ENCODE measurements at places on chromosomes 16 and 17.

DNA sequence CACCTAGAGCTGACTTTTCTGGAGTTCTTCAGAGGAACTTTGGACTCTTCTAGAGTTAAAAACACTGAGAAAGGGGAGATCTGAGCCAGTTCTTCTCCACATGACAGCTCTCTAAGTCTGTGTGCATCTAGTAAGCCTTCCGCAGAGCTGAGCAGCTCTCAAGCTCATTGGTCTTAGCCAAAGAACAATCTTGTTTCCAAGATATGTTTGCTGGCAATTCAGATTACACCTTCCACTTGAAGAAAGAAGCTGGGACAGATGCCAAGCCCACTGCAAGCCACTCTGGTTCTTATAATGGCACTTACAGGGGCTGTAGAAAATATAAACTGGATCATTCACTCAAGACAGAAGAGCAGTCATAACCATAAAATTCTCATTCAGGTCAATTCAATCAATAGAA lies 134.1 kb upstream of the TOX3 start:
- no peak for DNase-seq

DNA sequence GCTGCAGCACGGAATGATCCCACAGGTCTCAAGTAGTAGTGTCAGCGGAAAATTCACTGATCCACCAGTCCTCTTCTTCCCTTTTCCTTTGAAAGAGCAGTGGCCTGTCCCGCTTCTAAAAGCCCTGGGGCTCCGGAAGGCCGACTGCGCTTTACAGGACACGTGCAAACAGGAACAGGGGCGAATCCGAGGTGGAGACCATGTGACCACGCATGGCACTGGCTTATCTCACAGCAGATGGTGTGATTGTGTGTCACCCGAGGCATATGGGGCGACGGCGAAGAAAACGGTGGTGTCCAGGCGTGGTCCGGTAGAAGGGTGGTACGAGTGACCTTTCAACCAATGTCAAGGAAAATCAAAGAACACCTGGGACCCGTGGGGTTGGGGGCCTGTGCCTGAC lies 12.0 kb upstream of the KCNJ18 start:
- DNase-seq, result no peak

DNA sequence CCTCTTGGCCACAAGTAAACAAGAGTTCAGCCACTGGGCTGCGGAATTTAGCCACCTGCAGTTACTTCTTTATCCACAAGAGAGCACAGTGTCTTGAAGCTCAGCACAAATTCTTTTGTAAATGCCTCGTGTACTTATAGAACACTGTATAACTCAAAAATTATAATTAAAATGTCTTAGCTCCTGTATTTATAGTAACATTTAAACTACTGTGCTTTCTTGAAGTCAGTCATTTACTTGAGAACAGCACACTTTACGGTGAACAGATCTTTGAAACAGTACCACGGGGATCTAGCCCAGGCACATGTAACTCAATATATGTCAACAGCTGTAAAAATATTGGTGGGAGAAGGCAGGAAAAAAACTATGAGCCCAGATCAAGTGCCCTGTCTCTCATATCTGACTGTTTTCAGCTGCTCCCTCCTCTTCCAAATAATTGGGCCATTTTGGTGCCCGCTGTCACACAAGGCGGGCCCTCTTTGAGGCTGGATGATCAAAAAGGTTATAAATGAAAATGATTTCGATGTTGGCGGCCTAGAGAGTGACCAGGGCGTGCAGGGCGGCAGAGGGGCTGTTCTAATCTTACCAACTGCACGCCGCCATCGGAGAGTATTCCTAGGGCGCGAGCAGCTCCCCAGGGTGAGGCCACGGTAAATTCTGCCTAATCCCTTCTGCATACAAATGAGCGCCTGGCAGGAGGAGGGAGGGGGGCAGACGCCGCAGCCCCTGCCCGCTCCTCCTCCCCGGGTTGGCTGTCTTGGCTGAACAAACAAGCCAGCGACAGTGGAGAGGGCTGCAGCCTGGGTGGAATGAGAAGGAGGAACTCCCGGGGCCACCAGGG lies 183.2 kb downstream of the C16orf78 start:
- no peak for DNase-seq

DNA sequence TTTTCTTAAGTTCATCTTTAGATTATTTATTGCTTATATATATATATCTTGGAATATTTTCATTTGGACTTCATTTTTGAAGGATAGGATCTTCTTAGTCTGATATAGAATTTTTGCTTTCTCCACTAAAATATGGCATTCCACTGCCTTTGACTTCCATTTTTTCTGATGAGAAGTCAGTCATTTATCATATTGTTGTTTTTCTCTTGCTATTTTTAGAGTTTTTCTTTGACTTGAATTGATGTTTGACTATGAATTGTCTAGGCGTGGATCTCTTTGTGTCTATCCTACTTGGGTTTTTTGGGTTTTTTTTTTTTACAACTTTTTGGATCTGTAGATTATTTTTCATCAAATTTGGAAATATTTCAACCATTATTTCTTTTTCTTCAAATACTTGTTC lies 67.7 kb downstream of the NLK start:
- no peak for DNase-seq

GRCh38 chr17:9274973-9275372 lies 253.7 kb downstream of the NTN1 start:
- no peak for DNase-seq

- no peak for DNase-seq
These were observed 30.1 kb downstream of the QPRT start for GRCh38 chr16:29708917-29709600.

DNA sequence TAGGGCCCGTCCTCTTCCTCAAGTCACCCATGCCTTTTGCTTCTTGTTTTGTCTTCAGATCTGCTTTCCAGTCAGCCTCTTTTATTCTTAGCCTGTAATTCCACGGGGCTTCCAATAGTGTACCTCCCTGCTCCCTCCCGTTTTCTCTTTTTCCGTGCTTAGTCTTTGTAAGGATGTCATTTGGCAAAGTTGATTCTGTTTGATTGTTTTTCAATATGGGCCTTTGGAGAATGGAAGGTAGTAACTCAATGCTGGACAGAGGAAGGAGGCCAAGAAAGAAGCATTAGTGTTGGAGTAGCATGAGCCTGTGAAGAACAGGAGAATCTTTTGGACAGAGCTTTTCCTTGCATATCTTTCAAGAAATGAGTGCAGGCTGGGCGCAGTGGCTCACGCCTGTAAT lies 6.5 kb downstream of the WWP2 start:
- no peak for DNase-seq

DNA sequence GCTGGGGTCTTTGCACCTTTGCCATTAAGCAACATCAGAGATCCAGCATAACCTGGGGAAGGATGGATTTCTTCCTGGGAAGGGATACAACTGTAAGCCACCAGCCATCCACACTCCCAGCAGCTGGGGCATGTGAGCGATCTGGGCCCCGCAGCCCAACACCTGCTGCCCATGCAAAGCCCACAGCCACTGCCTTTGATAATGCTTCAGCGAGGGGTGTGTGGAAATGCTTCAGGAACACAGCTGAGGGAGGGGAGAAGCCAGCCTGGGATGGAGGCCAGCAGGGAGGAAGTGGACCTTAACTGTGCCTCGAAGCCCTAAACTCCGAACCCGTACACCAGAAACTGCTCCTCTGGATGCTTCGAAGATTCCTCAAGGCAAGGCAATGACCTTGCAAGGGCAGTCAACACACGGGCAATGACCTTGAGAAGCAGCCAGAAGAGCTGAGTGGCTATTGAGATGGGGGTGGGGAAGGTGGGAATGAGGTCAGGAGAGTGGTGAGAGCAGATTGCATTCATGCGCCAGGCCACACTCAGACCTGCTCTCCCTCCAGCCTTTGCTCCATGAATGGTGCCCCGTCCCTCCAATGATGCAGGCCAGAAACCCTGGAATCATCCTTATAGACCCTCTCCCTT lies 49.1 kb downstream of the KATNIP start:
- no peak for DNase-seq

DNA sequence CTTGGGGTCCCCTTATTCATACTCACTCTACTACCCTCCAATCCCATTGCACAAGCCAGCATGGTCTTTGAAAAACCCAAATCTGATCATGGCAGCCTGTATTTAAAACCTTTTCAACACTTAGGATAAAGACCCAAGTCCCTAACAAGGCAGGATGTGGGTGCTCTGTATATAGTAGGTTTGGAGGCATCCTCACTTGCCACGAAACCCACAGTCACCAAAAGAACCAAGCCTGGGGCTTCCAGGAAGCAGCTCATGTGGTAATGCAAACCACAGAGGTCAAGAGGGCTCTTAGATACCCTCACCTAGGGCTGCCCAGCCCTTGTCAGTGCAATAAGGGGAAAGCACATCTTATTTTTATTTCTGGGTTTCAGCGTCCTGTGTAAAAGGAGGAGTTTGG lies 218.6 kb upstream of the ASIC2 start:
- DNase-seq, result peak; percentile 24

DNA sequence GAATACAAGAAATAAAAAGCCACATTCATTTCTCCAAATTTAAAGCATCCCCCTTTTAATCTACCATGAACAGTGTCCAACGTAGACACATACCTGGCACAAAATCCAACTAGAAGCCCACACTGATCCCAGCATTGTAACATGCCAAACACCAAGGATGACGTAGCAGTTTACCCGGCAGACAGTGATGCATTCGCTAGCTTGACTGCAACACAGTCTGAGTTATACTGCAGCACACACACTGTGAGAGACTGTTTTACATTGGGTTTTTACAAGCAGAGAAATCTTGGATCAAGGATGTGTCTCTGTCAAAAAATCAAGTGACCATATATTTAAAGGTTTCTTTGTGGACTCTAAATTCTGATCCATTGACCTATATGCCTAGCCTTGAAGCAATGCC lies 74.5 kb upstream of the C17orf78 start:
- DNase-seq, result no peak

DNA sequence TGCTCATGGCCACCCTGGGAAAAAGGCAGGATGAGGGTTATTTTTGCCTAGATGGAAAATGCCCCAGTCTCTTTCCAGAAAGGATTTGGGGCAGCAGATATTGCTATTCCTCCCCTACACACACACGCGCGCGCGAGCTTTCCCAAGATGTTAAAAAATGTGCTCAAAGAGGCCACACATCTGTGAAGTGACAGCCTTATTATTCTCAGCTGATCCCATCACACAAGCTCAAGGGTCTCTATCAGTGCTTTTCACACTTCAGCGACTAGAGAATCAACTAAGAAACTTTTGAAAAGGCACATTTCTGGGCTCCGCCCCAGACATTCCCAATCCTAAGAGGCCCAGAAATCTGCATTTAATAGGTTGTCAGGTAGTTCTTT lies 5.7 kb upstream of the RAB5C start:
- no peak for DNase-seq

DNA sequence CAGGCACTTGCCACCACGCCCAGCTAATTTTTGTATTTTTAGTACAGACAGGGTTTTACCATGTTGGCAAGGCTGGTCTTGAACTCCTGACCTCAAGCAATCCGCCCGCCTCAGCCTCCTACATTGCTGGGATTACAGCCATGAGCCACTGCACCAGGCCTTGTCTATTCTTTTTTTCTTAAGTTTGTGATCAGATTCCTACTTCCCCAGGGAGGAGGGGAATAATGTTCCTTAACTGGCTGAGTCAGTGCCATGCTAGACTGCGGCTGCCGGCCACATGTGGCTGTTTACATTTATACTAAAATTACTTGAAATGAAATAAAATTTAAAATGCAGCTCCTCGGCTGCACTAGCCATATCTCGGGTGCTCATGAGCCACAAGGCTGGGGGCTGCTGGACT lies 27.8 kb upstream of the USP36 start:
- DNase-seq, result no peak

- peak; percentile 57 for DNase-seq
These were observed at the start of gene HSD11B2 for GRCh38 chr16:67430977-67431774. Gene HSD11B2 (plus strand): TSS chr16:67431121. CDS start chr16:67431249, 128 bp downstream.

Measured in activated naive CD4-positive, alpha-beta T cell treated with anti-CD3 and anti-CD28 coated beads, Interleukin-2, amount 10 ng/mL, durations not matched to agents 7 days and 5 days (primary cell).